ENCODE measurements at places on chromosomes 12 and 14.

DNA sequence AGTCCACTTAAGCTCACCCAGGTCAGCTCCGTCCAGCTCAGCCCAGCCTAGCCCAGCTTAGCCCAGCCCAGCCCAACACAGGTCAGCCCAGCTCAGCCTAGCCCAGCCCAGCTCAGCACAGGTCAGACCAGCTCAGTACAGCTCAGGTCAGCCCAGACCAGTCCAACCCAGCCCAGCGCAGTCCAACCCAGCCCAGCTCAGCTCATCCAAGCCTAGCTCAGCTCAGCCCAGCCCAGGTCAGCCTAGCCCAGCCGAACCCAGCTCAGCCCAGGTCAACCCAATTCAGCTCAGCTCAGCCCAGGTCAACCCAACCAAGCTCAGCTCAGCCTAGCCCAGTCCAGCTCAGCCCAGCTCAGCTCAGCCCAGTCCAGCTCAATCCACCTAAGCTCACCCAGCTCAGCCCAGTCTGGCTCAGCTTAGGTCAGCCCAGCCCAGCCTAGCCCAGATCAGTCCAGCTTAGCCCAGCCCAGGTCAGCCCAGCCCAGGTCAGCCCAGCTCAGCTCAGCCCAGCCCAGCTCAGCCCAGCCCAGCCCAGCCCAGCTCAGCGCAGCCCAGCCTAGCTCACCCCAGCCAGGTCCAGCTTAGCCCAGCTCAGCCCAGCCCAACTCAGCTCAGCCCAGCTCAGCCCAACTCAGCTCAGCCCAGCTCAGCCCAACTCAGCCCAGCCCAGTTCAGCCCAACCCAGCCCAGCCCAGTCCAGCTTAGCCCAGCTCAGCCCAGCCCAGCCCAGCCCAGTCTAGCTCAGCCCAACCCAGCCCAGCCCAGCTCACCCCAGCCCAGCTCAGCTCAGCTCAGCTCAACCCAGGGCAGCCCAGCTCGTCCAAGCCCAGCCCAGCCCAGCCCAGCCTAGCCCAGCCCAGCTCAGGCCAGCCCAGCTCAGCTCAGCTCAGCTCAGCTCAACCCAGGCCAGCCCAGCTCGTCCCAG, 184.0 kb downstream of the TMEM121 start:
- DNase-seq: no peak

DNA sequence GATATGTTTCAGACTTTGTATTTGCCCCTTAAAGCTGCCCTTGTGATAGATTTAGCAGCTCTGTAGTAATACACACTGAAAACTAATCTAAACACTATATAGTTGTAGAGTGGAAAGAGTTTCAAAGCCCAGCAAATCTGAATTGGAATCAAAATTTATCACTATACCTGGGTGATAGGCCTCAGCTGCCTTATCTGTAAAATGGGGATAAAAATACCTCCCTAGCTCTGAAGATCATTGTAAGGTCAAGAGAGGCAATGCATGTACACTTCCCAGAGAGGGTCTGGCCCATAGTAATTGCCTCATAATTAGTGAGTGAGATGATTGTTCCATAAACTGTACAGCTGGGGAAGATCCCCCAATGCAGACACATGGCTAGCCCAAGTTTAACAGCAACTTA, 103.6 kb downstream of the IGF1 start:
- DNase-seq: no peak

DNA sequence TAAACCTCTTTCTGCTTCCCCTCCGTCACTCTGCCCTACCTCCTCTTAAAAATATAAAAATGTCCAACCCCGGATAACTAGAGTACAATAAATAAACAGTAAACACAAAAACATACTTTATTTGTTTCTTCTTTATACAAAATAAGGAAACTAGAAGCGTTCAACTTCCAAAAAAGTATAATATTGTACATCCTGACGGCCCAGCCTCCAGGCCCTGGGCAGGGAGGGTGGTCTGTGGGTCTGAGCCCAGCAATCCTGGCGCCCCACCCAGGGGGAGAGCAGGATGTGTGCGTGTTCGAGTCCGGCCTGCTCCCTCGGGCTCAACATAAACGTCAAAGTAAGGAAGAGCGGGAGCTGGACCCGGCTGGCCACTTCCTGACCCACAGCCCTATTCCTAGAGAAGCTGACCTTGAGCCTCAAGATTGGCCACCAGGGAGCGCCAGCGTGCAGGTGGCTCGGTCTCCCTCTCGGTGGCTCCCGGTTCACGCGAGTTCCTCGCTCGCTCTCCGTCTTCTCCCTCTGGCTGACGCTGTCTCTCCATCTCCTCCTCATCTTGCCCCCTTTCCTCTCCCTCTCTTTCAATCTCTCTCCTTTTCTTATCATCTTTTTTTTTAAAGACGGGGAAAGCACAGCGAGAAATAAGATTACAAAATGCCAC, 9.4 kb downstream of the LHX5 start:
- peak; percentile 64 for DNase-seq

DNA sequence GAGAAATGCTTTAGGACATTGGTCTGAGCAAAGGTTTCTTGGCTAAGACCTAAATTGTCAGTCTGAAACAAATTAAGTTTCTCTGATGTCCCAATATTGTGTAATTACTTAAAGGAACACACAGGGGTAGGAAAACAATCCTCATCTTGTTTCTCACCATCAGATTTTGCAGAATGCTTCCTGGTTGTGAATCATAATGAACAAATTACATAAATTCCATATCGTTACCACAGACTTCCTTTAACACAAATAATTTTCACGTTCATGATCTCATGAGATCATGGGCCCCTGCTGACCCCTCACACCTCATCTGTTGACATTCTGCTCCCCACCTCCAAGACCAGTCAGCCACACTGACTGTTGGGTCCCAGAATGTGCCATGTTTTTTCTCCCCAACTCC, 194.1 kb downstream of the MON2 start:
- DNase-seq: no peak

- DNase-seq: no peak
Observed at GRCh38 chr14:35044939-35045797, 904 bp upstream of the FAM177A1 start.
